T follicular helper cell (primary cell): ENCODE measurements at places on chromosomes 5 and 9.

DNA sequence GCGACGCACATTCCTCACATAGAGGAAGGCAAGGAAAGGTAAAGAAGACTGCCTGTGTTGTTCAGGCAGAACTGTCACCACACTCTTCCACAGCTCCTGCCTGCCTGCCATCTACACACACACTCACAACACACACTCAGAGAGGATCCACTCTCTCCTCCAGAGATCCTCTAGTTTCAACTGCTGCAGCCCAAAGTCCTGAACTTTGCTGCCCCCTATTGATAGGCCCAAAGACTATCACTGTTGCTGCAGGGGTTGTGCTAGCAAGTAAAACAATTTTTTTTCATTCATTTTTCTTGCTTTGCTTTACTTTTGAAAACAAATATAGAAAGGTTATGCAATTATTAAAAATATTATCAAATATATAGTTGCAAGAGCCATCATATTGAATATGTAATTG, 5.9 kb upstream of the CFAP90 start:
- no peak for DNase-seq

GRCh38 chr5:96548905-96549304, 113.3 kb upstream of the CAST start:
- DNase-seq = no peak

GRCh38 chr5:108074626-108075025, 307.3 kb downstream of the FBXL17 start:
- DNase-seq = no peak

- no peak for DNase-seq
Observed at GRCh38 chr9:136107155-136107952, 11.3 kb downstream of the TMEM250 start.

DNA sequence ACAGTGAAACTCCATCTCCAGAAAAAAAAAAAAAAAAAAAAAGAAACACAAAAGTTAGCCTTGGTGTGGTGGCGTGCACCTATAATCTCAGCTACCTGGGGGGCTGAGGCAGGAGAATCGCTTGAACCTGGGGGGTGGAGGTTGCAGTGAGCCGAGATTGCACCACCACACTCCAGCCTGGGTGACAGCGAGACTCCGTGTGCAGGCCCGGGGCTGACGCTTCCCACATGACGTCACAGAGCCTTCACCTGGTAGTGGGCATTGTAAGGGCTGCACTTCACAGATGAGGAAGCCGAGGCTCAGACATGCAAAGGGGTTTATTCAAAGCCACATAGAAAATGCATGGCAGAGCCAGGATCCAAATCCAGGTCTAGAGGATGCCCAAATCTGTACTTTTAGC, 114.2 kb downstream of the GAPVD1 start:
- no peak for DNase-seq

GRCh38 chr5:161406880-161407279, 139.6 kb downstream of the GABRB2 start:
- no peak for DNase-seq

- no peak for DNase-seq
Observed at GRCh38 chr5:83899326-83899970, 178.8 kb upstream of the HAPLN1 start.

DNA sequence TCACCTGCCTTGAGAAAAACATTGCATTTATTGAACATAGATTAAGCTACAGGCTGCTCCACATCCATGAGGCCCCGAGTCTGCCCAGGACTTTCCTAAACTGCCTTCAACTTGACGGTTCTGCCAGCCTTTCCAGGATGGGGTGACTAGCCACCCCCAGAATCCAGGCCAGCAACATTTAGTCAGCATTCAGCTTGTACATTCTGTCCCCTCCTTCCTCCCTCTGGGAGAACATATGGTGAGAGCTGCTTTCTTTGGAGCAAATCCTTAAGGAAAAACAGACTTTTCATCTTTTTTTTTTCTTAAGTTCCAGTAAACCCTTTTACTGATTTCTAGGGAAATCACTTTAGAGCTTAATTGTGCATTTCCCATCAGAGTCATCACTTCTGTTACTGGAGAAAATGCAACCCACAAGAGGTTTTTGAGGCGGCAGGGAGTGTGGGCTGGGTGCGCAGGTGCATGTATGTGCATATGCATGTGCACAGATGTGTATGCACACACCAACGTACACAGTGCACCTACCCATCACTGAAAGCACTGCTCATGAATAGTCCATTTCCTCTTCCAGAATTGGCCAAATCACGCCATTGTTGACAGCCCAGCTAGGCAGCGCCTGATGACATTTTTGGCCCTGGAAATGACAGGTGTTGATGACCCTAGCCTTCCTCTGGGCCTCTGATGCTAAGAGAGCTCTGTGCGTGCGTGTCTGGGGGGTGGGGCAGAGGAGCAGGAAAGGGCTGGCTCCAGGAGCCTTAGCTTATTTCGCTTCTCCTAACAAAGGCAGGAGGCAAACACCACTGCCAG, 145.6 kb downstream of the HSD17B3 start:
- no peak for DNase-seq

DNA sequence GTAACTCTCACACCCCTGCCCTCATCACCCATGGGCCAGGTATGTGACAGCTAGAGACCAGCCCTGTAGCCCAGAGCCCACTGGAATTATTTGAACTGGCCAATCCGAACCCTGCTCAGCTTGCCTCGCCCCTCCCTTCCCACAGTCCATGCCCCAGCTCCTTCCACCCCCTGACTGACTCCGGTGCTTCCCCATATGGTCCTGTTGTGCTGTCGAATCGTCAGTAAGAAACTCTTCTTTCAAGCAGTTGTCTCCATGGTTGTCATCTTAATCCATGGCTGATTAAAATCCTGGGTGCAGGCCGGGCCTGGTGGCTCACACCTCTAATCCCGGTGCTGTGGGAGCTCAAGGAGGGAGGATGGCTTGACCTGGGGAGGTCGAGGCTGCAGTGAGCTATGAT, 118.5 kb downstream of the COL23A1 start:
- no peak for DNase-seq

GRCh38 chr5:112931473-112931872, 9.4 kb upstream of the REEP5 start:
- DNase-seq = no peak

DNA sequence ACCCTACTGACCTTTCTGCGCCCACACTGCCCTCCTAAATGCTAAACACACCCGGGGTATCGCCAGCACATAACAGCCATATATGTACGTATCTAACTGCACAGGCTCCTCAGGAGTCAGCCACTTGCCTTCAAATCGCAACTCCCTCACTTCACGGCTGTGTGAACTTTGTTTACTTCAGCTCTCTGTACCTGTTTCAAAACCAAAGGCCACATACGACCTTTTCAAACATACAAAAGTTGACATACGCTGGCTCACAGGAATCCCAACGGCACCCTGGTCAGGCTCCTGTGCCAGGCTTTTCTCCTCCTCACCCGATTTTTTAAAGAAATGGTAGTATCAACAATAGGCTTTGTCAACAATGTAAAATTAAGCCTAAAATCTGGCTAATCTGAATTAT, 39.0 kb upstream of the ZNF622 start:
- DNase-seq = no peak

DNA sequence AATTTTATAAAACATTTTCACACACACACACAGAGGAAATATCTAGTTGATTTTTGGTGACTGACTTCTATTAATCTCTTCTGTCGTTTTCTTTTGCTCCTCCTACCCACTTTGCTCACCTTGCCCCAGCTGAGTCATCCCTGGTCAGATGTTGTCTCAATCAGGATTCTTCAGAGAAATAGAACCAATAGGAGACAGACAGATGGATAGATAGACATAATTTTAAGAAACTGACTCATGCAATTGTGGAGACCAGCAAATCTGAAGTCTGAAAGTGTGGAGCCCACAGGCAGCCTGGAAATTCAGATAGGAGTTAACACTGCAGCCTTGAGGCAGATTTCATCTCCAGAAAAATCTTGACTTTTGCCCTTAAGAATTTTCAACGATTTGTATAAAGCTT, 37.0 kb upstream of the PIK3R1 start:
- no peak for DNase-seq

DNA sequence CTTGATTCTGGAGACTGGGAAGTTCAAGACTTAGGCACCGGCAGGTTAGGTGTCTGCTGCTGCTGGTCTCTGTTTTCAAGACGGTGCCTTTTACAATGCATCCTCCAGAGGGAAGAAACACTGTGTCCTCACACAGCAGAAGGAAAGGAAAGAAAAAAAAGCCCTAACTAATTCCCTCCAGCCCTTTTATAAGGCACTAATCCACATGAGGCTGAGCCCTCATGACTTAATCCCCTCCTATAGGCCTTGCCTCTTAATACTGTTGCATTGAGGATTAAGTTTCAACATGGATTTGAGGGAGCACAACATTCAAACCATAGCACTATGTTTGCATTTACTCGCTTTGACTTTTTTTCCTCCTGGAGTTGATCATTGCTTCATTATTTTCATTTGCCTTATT, 585.9 kb downstream of the TLR4 start:
- no peak for DNase-seq

DNA sequence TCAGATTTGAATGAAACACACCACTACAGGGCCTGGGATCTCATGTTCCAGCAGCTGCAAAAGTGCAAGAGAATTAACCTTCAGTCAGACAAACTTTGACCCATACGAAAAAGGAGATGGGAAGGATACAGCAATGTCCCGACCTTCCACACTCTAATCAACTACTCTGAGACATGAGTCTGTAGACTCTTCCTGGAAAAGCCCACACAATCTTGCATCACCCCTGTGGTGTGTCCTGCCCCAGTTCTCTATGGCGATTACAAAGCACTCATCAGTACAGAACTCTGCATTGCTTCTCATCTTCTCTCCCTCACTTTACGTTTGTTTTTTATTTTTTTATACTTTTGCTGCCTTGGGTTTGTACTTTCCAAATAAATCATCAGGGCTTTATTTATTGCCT, 241.0 kb upstream of the KIF2A start:
- DNase-seq = no peak

DNA sequence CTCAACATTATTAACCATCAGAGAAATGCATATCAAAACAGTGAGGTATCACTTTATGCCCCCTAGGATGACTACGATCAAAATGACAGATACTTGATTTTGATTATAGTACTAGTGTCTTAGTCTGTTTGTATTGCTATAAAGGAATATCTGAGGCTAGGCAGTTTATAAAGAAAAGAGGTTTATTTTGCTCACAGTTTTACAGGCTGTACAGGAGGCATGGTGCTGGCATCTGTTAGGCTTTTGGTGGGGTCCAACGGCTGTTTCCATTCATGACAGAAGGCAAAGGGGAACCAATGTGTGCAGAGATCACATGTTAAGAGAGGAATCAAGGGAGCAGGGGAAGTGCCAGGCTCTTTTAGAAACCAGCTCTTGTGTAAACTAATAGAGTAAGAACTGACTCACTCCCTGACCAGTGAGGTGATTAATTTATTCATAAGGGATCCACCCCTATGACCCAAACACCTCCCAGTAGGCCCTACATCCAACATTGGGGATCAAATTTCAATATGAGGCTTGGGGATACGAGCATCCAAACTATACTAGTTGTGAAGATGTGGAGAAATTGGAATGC, 16.0 kb upstream of the AFF4 start:
- DNase-seq = no peak

GRCh38 chr5:58066076-58066475, 393.8 kb downstream of the PLK2 start:
- no peak for DNase-seq

DNA sequence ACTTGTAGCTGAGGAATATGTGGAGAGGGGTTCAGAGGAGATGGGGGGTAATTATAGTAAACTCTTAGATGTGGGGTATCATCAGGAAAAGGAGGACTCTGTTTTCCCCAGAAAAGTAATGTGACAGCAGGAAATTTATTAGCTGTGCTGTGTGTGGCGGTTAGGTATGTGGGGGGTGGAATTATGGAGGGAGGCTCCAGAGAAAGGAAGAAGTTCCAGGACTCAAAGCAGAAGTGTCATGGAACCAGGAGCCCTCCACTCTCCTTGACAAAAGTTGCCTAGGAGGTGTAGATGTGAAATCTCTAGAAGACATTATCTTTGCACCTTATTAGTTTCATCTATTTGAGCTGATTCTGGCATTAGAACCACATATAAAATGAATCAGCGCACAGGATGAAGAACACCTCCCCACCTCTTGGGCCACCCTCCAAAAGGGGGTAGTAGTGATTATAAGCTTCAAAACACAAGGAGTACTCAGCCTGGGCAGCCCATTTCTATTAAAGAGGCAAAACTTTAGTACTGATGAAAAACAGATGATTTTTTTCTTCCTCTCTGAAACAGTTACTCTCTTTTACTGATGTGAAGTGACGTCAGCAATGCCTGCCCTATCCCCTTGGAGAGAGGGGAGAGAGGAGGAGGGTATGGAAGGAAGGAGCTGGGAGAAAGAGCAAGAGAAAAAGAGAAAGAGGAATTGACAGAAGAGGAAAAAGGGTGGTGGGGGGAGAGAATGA, 18.2 kb downstream of the NR2F1 start:
- DNase-seq = no peak

- DNase-seq = peak; percentile 6
Observed at GRCh38 chr5:39274398-39275085, 55.2 kb upstream of the FYB1 start.

DNA sequence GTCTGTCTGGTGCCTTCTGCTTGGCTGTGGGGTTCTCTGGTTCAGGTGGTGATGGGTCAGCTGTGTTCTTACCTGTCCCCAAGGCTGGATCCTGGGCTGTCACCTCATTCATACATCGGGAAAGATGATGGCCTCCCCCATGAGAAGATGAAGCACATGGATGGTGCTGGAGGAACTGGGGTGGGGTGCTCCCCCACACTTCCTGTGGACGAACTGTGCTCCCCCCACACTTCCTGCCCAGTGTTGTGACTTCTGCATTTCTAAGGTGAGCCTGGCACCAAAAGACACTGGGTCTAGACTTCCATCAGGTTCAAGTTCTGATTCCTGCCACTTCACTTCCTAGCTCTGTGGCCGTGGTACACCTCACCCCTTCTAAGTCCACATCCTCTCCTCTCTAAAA, 4.3 kb upstream of the SURF6 start:
- no peak for DNase-seq

DNA sequence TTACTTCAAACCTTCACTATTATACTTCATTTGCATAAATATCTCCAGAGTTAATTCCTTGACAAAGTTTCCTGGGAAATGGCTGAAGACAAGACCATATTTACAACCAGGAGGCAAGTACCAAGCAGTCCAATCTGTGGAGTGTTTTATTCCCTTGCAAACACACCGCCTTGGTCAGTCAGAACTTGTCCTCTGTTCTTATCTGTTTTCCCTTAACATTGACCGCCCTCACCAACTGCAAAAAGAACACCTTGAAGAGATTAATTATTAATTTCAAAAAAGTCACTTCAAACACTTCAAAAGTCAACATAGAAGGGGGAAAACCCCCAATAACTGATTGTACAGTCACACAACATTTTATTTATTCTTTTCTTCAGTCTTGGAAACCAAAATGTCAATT, 269.0 kb upstream of the RGMB start:
- no peak for DNase-seq

- DNase-seq = no peak
Observed at GRCh38 chr5:36073595-36074216, 7.0 kb upstream of the UGT3A2 start.

DNA sequence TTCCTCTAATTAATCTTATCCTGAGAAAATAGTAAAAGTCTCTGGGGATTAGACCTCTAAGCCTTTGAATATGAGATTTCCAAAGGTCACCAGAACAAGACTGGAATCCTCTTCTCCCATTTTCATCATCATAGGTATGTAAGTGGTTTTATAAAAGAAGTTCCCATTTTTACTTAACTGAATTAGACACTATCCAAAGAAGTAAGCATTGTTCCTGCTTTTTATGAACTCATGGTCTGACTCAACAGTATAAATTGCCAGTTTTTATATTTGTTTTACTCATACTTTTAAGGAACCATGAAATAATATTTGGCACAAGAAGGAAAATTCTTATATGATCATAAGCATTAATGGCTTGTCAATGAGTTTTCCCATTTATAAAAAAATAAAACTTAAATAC, 167.1 kb upstream of the ADRA1B start:
- no peak for DNase-seq

GRCh38 chr9:132730054-132731033, 60.1 kb downstream of the GTF3C4 start:
- no peak for DNase-seq
